ENCODE measurements at places on chromosomes 7 and 10.
A peak's percentile ranks its signal among the peaks of the same experiment; 100 is the strongest.

GRCh38 chr7:105185290-105186010, 171.4 kb downstream of the KMT2E start:
- DNase-seq: no peak

- DNase-seq: no peak
These were observed 289.4 kb downstream of the EXOC4 start for GRCh38 chr7:133542209-133542780.

GRCh38 chr10:119461380-119461779, 81.1 kb downstream of the RGS10 start:
- DNase-seq: no peak

DNA sequence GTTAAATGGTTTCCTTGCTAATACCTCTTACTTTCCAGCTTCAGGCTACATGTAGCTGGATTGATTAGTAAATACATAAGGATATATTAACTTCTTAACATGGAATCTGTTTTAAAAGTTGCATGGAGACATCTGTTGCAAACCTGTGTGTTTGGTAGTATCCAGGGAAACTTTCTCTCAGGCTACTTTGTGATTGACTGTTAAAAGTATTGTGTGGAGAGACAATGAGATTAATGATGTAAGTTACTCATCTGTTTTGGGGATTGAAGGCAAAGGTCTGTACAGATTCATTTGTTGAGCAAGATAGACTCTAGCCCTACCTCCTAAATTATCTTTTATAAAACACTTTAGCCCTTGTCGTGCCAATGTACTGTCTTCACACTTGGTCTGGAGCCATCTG, 6.6 kb downstream of the CREB5 start:
- DNase-seq: no peak

DNA sequence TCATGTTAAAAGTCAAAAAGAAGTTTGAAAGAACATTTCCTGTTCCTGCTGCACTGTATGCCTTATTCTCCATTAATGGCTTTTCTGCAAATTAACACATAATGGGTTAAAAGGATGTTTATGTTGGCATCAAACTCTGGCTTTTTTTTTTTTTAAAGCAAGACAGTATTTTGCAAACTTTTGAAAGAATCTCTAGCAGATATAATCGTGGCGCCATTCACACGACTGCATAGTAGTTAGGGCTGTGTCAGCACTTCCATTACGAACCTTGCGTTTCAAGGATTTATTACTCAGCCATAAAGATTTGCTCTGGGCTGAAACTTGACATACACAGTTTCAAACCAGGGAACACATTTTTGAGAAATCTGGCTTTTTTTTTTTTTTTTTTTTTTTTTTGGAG, 207.8 kb downstream of the DYNC1I1 start:
- no peak for DNase-seq

DNA sequence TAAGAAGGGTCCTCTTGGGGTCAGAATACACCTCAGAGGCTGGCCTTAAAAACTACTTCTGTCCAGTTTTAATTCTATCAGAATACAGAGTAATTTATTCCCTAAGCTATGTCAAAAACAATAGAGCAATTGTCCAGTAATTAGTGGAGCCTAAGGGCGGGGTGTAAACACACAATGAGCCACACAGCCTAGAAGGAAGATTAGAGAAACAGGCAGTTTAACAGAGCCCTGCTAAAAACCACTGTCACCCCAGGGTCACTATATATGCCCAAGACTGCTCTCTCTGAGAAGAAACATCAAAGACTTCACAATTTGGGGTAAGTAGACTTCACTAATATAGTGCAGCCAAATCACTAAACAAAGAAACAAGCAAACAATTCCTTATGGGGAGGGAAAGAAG, 27.2 kb upstream of the WNT2 start:
- no peak for DNase-seq

DNA sequence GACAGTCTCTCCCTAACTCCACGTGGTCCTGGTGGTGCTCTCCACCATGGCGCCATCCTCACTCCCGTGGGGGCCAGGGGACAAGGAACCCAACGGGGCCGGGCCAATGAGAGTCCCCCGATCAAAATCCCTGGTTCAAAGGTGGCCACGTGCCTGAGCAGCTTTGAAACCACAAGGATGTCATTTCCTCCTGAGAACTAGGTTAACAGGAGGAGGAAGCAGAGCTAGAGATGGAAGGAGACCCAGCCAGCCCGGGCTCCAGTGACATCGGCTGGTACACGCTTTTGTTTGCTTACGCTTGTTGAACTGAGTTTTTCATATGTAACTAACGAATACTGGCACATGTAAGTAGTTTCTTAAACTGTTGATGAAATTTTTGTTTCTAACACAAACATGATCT, 61.7 kb downstream of the PRPF18 start:
- DNase-seq: no peak

GRCh38 chr10:49830846-49831245, 68.7 kb upstream of the OGDHL start:
- no peak for DNase-seq

DNA sequence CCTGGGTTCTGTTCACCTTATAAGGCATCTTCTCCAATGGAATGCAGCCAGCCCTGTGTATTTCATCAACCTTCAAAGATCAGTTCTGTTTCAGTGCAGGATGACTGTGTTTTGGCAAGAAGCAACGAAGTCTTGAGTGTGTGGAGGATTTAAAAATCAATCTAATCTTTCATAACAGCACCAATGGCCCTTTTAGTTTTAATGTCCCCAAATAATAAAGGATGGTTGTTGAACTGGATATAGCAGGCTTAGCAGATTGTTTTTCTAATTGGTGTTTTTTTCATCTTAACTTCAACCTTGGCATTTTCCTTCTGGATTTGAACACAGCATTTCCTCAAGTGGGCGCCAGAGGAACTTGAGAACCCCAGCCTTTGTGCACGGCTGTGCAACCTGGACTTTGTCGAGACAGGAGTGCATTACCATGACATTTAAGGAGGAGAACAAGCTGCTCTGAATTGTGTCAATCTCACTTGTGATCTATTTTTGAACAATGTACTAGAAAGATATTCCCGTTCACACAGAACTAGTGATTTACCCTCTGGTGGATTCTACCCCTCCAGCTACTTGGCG, 313.3 kb upstream of the AKR1E2 start:
- no peak for DNase-seq

DNA sequence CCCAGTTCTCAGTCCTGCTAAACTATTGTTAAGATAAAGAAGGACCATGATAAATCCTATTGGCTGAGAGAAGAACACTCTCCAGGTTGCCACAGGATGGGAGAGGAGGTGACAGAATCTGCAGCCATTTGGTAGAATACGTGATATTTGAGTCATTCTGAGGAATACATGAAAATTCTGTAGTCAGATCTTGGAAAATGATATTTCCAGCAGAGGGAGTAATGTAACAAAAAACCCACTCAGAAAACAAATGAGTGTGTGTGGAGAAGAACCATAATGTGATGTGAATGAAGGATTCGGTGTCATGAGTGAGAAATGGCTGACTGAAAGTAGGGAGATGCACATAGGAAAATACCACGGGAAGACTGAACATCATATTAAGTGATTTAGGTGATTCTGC, 128.5 kb upstream of the PFKP start:
- DNase-seq: no peak

DNA sequence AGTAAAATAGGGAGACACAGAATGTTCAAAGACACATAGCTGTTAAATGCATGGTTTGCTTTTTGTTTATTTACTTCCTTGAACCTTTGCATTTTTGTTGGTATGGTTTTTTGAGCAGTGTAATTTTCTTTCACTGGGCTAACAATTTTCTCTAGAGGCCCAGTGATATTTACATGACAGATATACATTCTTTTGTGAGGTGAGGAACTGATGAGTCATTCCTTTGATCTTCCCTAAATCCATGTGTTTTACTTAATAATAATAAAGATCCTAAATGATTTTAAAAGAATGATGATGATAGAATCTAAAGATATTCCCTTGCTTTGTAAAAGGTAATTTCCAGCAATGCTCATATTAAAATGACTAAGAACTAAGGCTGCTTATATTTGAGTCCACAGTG, 188.5 kb upstream of the ANK3 start:
- no peak for DNase-seq

DNA sequence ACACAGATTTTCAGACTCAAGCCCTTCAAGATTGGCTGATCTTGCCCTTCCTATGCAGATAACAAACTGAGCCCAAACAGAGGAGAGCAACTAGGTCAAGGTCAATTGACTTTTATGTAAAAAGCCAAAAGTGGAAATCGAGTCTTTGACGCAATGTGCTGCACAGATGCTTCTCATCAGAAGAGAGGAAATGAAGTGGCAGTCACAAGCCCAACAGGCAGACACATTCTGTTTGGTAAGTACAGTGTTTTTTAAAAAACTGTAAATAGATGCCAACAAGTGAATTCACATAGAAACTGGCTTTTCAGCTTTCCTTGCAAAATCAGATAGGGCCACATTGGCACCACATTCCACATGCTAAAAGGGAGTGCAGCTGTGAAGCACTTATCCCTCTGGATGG, 606.6 kb downstream of the KCNMA1 start:
- DNase-seq: peak; percentile 32
